ENCODE measurements at places on chromosomes 3 and 15. TPM values are rescaled to one million over a fixed set of nuclear protein-coding genes. Genes with fewer than 3 reads are reported as not detected.

The GP5 gene
- not detected for total RNA-seq

The TTLL13 gene
- 0.06 TPM for total RNA-seq

The SKIL gene
- total RNA-seq, result 39.9 TPM

The GHSR gene
- total RNA-seq, result not detected

The CPEB1 gene
- total RNA-seq, result 5.2 TPM

The ALDH1A2 gene
- not detected for total RNA-seq

The GOLGA8G gene
- not detected for total RNA-seq

The ITIH1 gene
- total RNA-seq, result not detected

The CTDSPL gene
- 6.1 TPM for total RNA-seq

The AGBL1 gene
- not detected for total RNA-seq
